ENCODE measurements at places on chromosomes 4 and X.
A peak's percentile ranks its signal among the peaks of the same experiment; 100 is the strongest.

GRCh38 chr4:151202851-151203455, 74.0 kb upstream of the PRSS48 start:
- DNase-seq = no peak

GRCh38 chr4:25106363-25107151, 53.7 kb downstream of the SEPSECS start:
- DNase-seq = no peak

- DNase-seq = no peak
Observed at GRCh38 chrX:10597871-10598270, 22.5 kb downstream of the MID1 start.

DNA sequence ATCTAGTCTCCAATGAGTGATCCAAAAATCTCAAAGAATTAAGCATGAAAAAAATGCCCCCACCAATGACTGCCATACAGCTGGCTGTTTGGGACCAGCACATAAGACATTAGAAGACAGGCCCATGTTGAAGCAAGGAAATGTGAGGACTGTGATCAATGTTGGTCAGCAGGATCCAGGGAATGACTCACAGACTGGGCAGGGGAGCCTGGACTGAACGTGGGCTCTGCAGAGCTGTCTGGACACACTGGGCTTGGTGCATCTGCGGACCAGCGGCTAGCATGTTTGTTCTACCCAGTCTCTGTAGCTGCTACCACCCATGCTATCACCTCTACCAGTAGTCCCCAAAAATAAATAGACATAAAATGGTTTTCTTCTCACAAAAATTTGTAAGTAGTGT, 108.6 kb downstream of the PALLD start:
- no peak for DNase-seq

DNA sequence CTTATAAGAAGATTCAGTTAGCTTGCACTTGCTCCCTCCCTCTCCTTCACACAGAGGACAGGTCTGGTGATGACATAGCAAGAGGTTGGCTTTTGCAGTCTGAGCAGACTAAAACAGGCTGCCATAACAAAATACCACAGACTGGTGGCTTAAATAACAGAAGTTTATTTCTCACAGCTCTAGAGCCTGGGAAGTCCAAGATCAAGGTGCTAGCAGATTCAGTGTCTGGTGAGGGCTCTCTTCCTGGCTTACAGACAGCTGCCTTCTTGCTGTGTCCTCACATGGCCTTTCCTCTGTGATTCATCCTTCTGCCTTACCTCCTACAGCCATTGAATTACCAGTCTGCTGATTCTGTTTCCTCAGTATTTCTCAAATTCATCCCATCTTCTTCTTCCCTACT, 13.1 kb downstream of the RP2 start:
- DNase-seq = no peak

DNA sequence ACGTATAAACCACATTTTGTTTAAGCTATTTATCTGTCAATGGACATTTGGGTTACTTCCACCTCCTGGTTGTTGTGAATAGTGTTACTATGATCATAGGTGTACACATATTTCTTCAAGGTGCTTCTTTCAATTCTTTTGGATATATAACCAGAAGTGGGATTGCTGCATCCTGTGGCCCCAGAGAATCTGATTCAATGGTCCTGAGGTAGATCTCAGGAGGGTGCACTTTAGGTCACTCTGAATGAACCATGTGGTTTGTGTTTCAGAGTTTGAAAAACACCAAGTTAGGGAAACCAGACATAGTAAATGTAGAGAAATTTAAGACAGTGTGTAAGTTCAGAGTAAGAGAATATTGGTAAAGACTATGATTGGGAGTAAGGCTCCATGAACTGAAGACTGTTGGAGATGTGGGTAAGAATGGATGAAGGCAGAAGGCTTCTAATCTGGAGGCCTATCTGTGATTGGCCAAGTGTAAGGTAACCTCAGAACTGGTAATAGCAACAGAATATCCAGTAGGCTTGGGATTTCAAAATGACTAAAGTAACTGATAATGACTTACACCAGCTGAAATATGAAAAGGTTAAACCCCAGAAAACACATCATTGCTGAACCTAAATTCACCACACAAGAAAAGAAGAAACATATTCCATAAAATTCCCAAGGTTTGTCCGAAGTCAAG, 236.9 kb downstream of the CAMK2D start:
- DNase-seq = no peak

DNA sequence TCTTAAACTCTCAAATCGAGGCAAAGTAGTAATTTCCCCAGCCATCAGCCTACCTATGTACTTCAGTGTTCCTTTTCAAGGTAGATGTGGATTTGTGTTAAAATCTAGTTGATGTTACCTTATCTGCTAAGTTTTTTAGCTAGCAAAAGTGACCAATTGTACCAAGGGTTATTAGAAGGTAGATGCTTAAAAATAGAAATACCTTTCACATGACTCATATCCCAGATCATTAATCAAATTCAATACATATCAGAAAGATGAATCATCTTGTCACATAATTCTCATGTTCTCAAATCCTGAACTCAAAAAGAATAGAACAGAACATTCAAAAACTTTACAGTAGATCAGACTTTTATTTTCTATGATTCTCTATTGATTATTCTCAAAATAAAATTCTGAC, 3.5 kb downstream of the ENAM start:
- DNase-seq = no peak

GRCh38 chr4:55904576-55904975, 44.2 kb upstream of the CEP135 start:
- DNase-seq = no peak

DNA sequence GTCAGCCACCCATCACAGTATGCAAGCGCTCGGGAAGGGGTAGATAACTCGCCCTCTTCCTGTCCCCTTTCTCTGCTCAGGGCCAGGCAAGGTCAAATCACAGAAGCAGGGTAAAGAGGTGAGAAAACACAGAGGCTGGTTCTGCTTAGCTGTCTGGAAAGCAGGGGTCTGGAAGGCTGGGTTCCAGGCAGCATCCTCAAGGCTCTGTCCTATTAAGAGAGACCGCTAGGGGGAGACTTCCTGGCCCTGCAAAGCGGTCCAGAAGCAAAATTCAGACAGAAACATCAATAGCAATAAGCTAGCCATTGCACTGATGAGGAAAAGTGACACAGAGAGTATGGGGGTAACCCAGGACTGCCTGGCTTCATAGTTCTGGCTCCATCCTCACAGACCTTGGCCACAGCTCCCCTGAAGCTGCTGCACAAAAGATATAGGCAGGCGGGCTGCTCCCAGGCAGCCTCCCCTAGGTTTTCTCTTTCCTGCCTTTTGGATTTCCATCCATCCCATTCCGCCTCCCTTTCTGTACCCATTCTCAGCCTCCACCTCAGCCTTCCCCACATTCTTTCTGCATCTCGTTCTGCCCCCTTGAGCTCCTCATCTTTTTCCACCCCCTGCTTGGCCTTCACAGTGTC, 308.5 kb downstream of the EVC2 start:
- DNase-seq = no peak

DNA sequence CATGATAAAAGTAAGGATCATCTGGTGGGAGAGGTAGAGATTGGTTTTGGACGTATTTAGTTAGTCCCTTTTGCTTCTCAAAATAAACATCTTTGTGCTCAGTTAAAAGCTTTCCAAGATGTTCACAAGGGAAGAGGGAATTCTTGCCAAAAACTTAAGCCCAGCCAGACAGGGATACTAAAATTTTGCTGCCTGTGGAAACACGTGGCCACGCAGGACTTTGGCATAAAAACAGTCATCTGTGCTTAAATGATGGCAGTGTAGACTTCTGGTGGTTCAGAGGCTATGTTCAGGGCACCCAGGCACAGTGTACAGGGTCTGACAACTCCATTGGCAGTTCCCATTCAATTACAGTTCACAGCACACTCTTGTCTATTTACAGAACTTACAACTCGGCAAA, 93.2 kb upstream of the JADE1 start:
- no peak for DNase-seq

- peak; percentile 67 for DNase-seq
Observed at GRCh38 chrX:120790118-120790517, 85.5 kb downstream of the CT47B1 start.

GRCh38 chr4:173318240-173318639, 15.9 kb downstream of the HMGB2 start:
- DNase-seq = no peak

DNA sequence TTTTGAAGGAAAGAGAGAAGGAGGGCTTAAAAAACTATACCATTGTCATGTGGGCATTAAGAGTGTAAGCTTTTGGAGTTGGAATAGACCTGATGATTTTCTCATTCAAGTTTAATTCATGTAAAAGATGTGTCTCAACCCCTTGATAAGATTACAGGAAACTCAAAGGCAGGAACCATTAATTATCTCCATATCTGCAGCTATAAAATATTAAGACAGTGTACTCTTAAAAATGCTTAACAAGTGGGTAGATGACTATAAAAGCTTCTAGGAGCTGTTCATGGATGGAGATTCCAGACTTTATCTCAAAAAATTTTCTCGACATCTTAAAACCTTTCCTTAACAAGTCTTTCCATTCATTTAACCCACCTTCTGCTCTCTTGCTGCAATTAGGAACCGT, 208.3 kb downstream of the PALLD start:
- no peak for DNase-seq

- DNase-seq = no peak
Observed at GRCh38 chr4:67723949-67724348, 23.0 kb upstream of the UBA6 start.

- DNase-seq = no peak
Observed at GRCh38 chr4:100208964-100209363, 18.7 kb upstream of the DDIT4L start.

GRCh38 chr4:67566335-67566734, 7.8 kb downstream of the STAP1 start:
- no peak for DNase-seq

DNA sequence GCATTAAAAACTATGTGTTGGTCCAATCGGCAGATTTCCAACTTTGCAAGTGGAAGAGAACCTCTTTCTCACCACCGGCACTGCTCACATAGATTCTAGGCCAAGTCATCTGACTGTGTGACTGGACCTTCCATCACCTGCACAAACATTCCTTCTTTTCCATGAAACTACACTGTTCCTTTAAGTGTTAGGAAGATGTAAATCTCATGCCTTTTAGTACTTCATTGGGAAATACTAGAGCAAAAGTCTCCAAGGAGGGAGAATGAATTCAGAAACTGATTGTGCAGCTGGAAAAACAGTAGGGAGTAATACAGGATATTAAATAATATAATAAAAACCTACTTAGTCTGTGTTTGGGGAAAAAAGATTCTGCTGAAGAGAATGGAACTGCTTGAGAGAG, 238.2 kb downstream of the GPC3 start:
- DNase-seq = no peak

DNA sequence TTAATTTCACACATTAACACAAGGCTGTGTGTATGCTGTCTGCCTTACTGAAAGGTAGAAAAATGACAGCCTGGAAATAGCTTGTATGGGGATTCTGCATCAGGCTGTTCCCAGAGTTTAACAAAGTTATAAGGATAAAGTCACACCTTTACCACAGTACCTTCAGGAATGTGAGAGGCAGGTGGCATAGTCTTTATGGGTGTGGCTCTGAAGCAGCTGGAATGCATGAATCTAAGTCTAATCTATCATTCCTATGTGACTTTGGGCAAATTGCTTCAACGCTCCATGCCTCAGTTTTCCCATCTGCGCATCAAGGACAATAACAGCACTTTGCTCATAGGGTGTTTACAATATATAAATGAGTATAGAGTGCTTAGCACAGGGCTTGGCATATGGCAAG, 84.2 kb upstream of the EGFL6 start:
- DNase-seq = no peak

DNA sequence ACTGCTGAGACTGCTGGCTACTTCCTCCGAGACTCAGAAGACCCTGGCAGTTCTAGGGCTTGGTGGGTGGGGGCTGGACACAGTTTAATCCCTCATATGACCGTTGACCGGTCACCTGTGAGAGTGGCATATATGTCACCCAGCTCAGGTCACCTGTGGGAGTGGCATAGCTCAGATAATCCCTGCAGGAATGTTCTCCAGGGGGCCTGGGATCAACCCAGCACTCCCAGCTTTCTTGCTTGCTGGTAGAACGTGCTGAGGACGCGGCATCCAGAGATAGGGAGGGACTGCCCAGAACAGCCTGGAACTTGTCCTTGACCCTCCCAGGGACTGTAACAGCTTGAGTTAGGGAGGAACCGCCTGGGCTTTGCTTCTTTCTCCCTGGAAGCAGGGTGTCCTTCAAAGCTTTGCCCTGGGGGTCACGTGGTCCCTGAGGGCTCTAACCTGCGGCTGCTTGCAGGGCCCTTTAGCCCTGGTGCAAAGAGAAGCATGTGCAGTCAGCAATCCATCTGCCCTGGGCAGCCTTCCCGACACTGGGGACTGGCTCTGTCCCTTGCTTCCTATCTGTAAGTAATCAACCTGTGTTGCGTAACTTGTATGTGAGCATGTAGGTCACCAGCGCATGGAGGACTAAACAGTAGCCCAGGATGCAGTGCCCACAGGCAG, 55.3 kb downstream of the ZFYVE28 start:
- DNase-seq = no peak

GRCh38 chr4:139665690-139666529, at the start of gene MGST2:
Gene MGST2, plus strand, starts transcription at chr4:139665819. Its CDS starts 201 bp downstream, at chr4:139666020.
- no peak for DNase-seq

DNA sequence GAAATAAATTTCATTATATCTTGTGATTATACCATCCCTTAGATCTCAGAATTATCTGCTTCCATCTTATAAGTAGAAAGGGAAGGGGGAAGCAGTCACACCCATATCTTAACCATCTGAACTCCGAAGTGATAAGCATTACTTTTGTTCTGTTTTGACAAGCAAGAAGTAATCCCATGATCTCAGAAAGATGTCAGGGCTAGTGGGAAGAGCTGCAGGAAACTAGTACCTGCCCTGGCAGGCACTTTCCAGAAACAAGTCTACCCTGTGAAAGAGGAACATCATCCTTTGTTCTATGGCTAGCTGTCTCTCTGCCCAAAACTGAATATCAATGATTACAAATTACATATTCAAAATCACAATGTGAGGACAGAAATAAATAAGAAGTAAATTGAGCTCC, 244.4 kb downstream of the SPOCK3 start:
- DNase-seq = no peak

DNA sequence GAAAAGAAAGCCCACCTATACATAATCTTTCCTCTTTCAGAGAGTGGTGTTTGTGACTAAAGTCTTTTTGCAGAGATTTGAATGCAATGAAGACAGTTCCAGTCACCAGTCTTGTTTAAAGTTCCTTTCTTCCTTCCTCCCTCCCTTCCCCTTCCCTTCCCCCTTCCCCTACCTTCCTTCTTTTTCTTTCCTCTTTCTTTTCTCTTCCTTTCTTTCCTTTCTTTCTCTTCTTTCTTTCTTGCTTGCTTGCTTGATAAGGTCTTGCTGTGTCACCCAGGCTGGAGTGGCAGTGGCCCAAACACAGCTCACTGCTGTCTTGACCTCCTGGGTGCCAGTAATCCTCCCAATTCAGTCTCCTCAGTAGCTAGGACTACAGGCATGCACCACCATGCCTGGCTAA, 19.0 kb upstream of the ASB5 start:
- no peak for DNase-seq

- DNase-seq = no peak
Observed at GRCh38 chr4:7307394-7308099, 115.2 kb downstream of the SORCS2 start.

- DNase-seq = peak; percentile 50
Observed at GRCh38 chr4:140308366-140309123, 64.9 kb upstream of the SCOC start.

GRCh38 chr4:150078579-150079080, 385 bp downstream of the DCLK2 start:
- peak; percentile 11 for DNase-seq

- DNase-seq = no peak
Observed at GRCh38 chr4:5041699-5042098, 9.6 kb upstream of the STK32B start.

Data from amniotic stem cell (primary cell).